CMK (cell line): ENCODE measurements at places on chromosomes 3 and 15.

- no peak for DNase-seq
These were observed 38.0 kb downstream of the SEC22A start for GRCh38 chr3:123239756-123240155.

DNA sequence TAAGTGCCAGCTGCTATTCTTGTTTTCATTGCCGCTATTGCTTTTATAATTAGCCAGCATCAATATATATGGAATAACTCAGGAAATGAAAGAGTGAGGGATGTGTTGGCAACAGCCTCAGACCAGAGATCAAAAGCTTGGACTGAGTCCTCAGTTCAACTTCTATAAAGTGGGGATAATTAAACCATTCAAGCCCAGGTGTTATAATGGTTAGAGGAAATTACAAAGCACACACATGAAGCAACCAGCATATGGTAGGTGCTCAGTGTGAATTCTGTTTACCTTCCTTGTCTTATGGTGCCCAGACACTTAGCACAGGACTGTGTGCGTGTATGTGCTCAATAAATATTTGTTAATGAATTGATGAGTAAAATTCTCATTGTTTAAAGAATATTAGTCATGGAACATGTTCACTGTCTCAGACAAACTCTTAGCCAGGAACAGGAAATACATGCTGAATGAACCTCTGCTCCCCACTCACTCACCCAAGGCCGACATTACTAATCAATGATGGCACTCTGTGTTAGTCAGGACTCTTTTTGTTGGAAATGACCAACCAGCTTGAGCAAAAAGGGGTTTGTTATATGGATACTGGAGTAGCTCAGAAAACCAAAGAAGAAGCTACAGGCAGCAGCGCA is 16.7 kb upstream of the CCDC174 start:
- DNase-seq = no peak

- DNase-seq = no peak
These were observed 116.4 kb downstream of the UNC13C start for GRCh38 chr15:54094661-54095060.

- DNase-seq = no peak
These were observed 24.9 kb upstream of the GNB4 start for GRCh38 chr3:179476215-179476614.

DNA sequence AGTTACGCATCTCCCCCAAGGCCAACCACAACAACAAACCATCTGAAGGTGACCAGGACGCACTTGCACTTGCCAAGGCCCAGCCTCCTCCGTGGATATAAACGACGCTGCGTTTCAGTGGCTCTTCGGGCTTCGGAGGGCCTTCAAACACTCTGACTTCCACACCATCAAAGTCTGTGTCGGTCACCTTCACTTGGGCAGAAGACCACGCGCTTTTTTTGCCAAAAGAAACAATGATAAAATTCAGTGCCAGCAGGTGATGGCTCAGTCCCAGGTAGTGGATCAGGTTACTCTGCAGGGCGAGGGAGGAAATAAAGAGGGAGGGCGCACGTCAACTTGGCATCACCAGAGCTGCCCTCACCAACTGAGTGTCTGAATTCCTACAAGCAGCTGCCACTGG is 63.0 kb downstream of the NCEH1 start:
- DNase-seq = no peak

GRCh38 chr3:100518244-100518643 is 25.8 kb downstream of the TMEM45A start:
- DNase-seq = no peak

DNA sequence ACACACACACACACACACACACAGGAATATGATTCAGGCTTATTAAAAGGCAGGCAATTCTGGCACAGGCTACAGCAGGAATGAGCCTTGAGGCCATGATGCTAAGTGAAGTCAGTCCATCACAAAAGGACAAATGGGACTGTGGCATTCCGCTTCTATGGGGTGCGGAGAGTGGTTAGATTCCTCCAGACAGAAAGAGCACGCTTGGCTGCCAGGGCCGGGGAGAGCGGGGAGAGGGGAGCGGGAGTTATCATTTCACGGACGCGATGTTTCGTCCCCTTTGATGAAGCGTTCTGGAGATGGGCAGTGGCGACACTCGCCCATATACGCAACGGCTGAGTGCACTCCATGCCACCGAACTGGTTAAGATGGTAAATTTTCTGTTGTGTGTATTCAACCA is 58.5 kb upstream of the FAM174B start:
- no peak for DNase-seq

- no peak for DNase-seq
These were observed 156.9 kb downstream of the MEX3B start for GRCh38 chr15:81888748-81889484.

DNA sequence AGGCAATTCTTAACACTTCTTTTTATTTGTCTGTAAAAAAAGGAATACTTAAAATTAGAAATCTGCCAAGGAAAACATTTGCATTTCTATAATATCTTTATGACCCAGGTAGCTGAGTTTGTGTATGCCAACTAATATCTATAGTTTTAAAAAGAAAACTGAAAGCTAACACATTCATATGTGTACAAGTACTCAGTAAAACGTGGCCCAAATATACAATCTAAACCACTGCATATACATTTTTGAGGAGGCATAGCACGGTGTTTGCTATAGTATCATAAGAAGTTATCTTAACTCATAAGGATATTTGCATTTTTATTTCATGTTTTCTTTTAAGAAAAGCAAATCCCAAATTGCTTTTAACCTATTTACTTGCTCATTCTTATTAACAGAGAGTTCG is 172.7 kb downstream of the ZBTB20 start:
- no peak for DNase-seq

DNA sequence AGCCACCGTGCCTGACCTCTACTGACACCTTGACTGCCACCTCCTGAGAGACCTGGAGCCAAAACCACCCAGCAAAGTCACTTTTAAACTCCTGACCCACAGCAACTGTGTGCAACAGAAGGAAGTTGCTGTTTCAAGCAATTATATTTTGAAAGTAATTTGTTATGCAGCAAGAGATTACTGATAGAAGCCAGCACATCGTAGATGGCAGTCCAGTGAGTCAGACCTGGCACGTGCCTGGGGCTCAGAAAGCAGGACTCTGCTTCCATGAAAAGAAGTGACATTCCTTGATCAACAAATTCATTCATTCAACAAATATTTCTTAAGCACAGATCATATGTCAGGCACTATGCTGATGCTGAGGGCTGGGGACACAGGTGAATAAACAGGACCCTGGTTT is 5.7 kb upstream of the CSPG4 start:
- no peak for DNase-seq

- no peak for DNase-seq
These were observed 311.4 kb downstream of the TBC1D5 start for GRCh38 chr3:17431004-17431403.

GRCh38 chr3:156915372-156915771 is 89.2 kb downstream of the LEKR1 start:
- DNase-seq = no peak

GRCh38 chr3:195548987-195549386 is 5.9 kb upstream of the PPP1R2 start:
- DNase-seq = no peak

DNA sequence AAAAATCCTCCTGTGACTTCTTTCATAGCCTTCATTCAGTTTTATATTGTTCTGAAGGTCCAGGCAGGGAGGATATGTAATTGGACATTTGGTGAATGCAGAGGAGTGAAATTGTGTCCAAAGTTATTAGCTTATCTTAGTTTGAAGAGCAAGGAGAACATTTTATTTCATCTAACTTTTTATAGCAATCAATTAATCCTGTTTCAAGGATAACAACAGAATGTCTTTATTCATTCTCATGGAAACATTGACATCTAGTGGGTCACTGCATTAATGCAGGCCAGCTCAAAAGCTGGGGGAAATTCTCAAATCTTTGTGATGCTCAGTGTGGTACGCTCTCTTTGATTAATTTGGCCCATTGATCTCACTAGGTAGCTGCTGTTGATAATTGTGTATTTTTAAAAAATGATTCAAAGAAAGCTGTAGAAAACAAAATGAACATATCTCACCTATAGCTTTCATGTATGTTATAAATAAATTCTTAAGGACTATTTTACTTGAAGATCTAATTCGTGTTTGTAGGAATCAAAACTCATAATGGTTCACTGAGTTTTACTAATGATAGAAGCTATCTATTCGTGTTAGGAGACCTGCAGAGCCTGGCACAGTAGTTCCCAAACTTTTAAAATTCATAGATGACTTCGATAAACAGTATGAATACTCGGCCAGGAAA is 150.8 kb upstream of the KCNMB2 start:
- DNase-seq = no peak

- no peak for DNase-seq
These were observed 60.4 kb downstream of the ARIH1 start for GRCh38 chr15:72534523-72534922.

- no peak for DNase-seq
These were observed 252.7 kb upstream of the AZI2 start for GRCh38 chr3:28601291-28601690.

- DNase-seq = no peak
These were observed 95.1 kb downstream of the LRIG1 start for GRCh38 chr3:66405701-66406091.

GRCh38 chr3:20186600-20187004 is 596 bp upstream of the SGO1 start:
- no peak for DNase-seq
